ENCODE measurements at places on chromosomes 6 and 20.

- DNase-seq, result no peak
Measured at GRCh38 chr6:150835620-150836019, 29.9 kb upstream of the MTHFD1L start.

DNA sequence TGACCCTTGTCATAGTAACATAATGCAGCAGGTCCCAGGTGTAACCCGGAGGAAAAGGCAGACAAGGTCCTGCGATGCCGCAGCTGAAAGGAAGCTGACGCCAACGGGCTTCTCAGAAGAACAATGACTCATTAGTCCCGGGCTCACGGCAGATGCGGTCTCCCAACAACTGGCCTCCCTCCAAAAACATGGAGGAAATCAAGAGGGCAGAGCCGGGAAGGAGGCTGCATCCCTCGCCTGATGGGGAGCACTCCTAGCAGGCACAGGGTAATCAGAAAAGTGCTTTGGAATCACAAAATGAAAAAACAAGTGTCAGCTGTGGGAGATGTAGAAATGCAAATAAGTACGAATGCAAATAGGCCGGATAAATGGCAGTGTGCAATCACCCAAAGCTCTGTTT lies 165.2 kb upstream of the AGPAT4 start:
- DNase-seq, result peak; percentile 71

DNA sequence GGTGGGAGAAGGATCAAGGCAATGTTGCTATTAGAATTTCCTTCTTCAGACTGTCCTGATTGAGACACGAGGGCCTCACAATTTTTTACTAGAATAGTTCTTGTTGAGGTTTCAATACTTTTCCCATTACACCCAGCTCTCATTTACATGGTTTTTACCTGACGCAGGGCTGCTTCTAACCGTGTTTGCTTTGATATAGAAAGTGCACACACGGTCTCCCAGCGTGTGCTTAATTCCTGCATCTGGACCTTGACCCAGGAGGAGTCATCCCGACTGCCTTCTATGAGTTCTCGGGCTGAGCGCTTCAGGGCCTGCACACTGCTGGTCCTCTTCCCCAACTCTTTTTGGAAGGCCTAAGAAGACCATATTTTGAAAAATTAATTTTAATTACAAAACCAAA lies 160.2 kb downstream of the DST start:
- no peak for DNase-seq

GRCh38 chr6:108407904-108408827 lies 113.3 kb downstream of the AFG1L start:
- DNase-seq, result no peak

DNA sequence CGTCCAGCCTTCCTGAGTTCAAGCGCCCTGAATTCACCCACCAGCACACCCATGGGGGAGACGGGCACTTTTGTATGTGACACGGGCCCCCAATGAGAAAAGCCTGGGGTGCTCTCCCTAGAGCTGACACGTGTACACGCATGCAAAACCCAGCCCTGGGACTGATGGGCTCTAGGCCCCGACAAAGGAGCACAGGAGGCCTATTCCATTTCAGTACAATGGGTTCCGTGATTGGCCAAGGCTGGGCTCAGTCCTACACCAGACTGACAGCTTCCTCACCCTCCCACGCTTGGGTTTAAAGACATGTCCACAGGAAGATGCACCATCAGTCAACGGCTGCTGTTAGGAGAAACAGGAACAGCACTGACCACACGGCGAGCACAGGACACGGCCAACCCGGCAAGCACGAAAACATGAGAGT lies 8.8 kb downstream of the ZBTB46 start:
- DNase-seq, result peak; percentile 48

Data from kidney capillary endothelial cell (primary cell).